ENCODE measurements at places on chromosomes 3 and 15.
A peak's percentile ranks its signal among the peaks of the same experiment; 100 is the strongest.

DNA sequence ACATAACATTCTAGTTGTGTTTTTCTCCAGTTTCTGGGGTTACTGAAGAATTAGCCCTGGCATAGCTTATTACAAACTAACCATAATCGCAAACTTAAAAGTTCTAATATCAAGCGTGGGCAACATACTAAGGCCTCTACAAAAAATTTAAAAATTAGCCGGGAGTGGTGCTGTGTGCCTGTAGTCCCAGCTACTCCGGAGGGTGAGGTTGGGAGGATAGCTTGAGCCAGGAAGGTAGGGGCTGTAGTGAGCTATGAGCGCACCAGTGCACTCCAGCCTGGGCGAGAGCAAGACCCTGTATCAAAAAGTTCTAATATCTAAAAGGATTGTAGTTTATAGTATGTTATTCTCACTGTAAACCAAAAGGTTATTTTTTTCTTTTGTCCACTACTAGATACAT is 1.1 kb downstream of the OIP5 start:
- DNase-seq, result no peak

- DNase-seq, result no peak
These were observed 7.2 kb upstream of the MCF2L2 start for GRCh38 chr3:183435661-183436060.

DNA sequence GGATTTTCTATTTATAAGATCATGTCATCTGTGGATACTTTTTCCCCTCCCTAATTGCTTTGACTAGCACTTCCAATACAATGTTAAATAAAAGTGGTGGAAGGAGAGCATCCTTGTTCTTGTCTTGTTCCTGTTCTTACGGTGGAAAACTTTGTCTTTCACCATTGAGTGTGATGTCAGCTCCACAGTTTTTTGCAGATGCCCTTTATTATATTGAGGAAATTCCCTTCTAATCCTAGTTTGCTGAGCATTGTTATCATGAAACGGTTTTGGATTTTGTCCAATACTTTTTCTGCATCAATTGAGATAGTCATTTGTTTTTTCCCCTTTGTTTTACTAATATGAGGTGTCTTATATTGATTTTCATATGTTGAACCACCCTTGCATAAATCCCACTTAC is 19.9 kb upstream of the IL20RB start:
- DNase-seq, result no peak

DNA sequence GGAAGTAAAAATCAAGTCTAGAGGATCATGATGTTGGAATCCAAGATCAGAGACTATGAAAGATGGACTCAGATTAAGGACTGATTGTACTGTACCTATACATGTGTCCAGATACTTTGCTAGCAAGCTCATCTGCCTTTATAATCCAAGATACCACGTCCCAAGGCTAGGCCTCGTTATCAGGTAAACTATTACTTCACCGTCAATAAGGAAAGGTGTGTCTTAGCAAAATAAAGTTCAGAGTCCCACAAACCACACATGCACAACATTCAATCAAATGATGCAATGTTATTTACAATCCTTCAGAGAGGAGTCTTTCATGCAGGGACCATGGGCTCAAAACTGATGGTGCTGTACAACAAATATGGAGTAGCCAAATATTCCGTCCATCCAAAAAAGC is 1092.9 kb downstream of the IGSF11 start:
- no peak for DNase-seq

DNA sequence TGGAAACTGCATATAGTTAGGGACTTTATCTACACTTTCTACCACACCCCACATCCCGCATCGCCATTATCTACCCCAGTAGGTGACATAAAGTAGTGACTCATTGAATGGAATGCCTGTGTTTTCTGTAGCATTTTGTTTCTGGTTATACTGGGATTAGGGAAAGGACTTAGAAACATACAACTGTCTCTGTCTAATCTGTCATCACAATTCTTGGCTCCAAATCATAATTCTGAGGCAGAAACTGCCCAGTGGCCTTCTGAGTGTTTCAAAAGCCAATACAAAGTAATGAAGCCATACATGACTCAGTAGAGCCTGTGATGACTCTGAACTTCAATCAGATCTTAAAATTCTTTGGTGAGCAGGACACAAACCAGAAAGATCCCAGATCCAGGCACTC is 115.7 kb upstream of the CHRM5 start:
- no peak for DNase-seq

DNA sequence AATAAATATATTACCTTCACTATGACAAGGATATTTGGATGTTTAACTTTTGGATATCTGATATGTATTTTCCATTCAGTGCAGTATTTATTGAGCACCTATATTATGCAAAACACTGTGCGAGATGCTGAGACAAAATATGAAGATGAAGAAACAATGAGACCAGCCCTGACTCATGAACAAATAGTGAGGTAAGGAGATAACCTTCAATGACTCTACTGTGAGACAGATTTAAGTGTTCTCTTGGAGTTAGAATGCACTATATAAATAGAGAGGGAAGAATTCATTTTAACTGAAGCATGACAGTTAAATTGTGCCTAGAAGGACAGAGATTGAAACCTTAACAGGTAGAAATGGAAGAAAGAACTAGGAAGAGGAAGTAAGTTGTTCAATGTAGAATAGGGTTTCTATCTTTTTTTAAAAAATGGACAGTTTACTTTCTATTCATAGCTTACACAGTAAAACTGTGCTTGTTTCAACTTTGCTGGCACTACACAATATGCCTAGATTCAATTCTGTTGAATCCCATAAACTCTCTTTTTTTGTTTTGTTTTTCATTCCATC is 124.2 kb downstream of the ZBTB20 start:
- DNase-seq, result no peak

DNA sequence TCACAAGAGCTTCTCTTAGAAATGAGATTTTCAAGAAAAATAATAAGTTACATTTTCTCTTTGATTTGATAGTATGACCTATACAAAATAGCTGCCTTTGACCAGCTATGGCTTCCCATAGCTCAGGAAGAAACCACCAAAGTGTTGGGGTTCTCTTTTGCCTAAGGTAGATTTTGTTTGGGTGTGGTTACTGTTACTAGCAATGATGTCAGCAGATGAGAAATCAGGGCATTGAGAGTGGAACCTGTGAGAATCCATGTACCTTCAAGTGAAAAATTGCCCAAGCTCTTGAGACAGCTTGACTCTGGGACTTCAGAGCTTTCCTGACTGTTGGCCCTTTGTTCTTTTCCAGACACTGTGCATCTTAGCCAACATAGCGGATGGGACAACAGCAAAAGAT is 45.6 kb downstream of the NME9 start:
- DNase-seq, result no peak

- peak; percentile 48 for DNase-seq
These were observed 121.5 kb upstream of the TSC22D2 start for GRCh38 chr3:150286390-150287147.

DNA sequence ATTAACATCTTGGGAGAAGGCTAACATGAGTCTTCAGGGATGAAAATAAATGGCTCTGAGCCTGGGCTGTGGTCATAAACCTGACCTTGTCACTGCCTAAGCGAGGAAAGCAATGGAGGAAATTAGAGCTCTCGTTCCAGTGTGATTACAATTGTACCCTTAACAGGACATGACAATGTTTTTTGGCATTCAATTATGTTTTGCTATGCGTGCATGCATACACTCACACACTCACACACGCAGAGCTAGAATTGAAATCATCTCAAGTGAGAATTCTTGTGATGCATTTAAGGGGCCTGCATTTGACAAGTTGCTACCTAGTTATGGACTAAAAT is 24.1 kb downstream of the ZNF80 start:
- DNase-seq, result no peak

GRCh38 chr3:134885877-134886621 is 91.0 kb downstream of the EPHB1 start:
- no peak for DNase-seq

DNA sequence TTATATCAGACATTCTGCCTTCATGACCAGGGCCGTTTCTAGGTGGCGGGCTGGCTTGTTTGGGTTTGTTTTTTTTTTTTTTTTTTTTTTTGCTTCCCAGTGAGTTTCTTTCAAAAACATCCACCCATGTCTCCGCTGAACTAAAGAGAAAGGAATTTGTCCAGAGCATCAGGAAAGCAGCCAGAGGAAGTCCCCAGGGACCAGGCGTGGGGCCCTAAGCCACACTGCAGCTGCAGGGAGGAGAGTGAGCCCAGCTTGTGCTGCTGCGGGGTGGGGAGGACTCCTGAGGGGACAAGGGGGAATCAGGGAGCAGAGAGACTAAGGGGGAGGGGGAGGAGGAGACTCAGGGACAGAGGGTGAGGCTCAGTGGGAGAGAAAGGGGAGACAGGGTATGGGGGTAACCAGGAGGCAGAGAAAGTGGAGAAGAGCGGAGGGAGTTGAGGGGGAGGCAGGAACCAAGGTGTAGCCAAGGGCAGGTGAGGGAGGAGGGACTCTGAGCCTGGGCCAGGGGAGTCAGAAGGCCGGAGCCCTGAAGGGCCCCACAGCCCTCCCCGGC is 49.5 kb downstream of the CYP11A1 start:
- no peak for DNase-seq

GRCh38 chr15:78205337-78205736 is 29.0 kb downstream of the ACSBG1 start:
- DNase-seq, result no peak

DNA sequence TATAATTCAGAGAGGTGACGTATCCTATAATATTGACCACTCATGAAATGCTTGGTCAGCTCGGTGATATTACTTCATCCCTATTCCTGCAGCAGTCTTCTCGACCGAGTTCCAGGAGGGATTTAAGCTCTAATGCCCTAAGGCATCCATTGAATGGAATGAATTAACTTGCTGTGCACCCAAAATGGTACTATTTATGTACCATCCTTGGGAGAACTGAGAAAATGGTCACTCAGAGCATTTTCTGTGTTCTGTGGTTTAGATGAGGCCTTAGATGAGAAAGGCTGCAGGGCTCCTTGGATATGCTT is 638 bp downstream of the BLOC1S6 start:
- no peak for DNase-seq

DNA sequence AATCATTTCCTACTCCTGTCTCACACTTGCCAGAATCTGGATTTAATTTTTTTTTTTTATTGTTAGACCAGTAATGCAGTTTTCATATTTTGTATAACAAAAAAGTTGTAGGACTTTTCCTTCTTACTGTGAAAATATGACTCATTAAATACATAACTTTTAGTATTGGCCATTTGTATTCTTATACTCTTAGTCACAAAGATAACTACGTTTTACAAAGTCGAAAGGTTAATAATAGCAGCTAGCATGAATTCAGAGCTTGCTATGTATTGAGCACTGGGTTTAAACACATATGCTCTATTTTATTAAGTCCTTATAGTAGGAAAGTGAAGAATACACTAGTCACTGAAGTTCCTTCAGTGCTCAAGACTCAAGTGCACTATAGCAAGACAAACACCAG is 43.1 kb downstream of the LRRN1 start:
- no peak for DNase-seq

- no peak for DNase-seq
These were observed 324.2 kb upstream of the ATP11B start for GRCh38 chr3:182469086-182469485.

- DNase-seq, result no peak
These were observed 867.8 kb downstream of the SQOR start for GRCh38 chr15:46502667-46503066.

DNA sequence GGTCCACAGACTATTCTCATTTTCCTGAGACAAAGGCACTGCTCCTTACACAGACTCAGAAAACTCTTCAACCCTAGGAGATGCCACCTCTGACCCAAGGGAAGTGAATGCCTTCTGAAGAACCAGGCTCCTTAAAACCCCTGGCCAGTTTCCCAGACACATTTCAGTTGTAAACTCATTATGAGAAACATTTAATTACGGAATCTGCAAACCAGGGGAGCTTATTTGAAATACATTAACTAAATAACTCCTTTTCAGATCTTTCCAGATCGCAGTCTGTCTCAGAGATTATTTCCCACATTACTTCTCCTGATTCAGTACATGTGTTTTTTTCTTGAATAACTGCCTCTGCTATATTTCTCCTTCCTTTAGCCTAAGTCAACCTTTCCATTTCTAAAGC is 17.6 kb downstream of the MYO5A start:
- DNase-seq, result no peak

GRCh38 chr3:195692781-195693427 is 27.9 kb upstream of the MUC20 start:
- no peak for DNase-seq

DNA sequence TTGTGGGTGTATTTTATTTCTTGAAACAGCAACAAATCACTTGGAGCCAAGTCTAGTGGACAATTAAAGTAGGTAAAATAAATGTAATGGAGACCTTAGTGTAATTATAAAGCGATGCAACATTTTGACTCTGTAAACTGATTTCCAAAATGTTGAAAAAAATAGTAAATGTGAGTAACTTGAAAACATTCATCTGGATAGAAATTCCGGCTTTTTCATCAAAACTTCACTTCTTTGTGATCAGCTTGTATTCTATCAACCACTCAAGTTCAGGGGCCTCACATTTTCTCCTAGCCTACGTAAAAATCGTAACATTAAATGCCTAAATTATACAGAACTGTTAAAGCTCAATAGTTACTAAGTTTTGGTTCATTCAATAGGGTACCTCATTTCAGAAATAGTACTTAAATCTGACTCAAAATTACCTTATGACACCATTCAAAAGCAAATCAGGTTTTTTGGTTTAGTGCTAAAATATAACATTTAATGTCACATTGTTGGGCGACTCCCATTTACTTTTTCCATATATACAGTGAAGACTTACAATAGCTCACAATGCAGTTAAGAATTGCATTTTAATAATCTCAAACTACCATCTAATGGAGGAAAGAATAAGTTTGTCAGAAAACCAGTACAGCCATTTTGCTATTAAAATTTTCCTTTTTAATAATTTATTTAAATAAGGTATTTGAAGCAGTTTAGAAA is 12.7 kb downstream of the CCNL1 start:
- DNase-seq, result no peak

GRCh38 chr15:95880031-95880570 is 450.4 kb upstream of the NR2F2 start:
- DNase-seq, result no peak

GRCh38 chr3:42979044-42979972 is at the start of gene GASK1A:
Gene GASK1A, plus strand, starts transcription at chr3:42979311. Its CDS starts 332 bp downstream, at chr3:42979643.
- DNase-seq, result no peak

- DNase-seq, result no peak
These were observed 77.5 kb downstream of the RPLP1 start for GRCh38 chr15:69529961-69530633.
